ENCODE measurements at places on chromosomes 7 and 10. TPM values are rescaled to one million over a fixed set of nuclear protein-coding genes. Genes with fewer than 3 reads are reported as not detected.

KIAA1549 gene
- total RNA-seq, result 0.42 TPM

- H3K27me3 ChIP-seq, result no peaks in the 10 kb centered on the region
- no peak overlapping the region for H3K27ac ChIP-seq
- H3K4me1 ChIP-seq, result peaks cover 26% of the 10 kb centered on the region
- H3K36me3 ChIP-seq, result no peaks in the 10 kb centered on the region
- peak overlapping the region; percentile 62 for H3K4me3 ChIP-seq
Measured at GRCh38 chr7:158613481-158613880, 25.9 kb upstream of the PTPRN2 start.

DNA sequence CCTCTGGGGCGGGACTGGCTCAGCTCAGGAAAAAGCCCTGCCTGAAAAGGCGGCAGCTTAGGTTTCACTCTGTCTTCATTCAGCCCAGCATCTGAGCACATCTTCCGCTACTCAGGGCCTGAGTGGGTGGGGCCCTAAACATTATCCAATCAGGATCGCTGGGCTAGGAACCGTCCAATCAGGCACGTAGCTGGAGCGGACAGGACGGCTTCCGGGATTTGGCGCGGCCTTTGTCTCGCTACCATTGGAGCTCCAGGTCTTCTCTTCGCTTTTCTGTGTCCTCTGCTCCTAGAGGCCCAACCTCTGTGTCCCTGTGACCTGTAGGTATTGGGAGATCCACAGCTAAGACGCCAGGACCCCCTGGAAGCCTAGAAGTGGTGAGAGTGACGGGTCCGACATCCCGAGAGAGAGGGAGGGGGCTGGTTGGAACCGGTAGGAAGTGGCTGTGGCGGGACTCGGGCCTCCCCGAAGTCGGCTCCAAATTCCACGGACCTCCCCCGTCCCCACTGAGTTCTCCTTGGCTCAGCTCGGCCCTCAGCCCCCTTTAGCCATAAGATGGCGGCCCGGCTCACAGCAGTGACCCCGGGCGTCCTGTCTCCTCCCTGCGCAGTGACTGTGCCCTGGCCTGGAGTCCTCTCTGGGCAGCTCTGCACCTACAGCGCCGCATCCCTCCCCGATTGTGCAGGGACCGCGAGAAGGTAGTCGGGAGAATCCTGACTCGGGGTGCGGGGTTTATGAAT lies 99.1 kb downstream of the ZNF680 start:
- peak; percentile 20 for DNase-seq
- peak overlapping the region; percentile 76 for H3K27ac ChIP-seq
- H3K4me3 ChIP-seq, result peak overlapping the region; percentile 84
- no peaks in the 10 kb centered on the region for H3K4me1 ChIP-seq

- no peak overlapping the region for H3K27ac ChIP-seq
- no peak overlapping the region for H3K4me3 ChIP-seq
- peaks cover 3% of the 10 kb centered on the region for H3K27me3 ChIP-seq
- H3K4me1 ChIP-seq, result no peaks in the 10 kb centered on the region
- DNase-seq, result no peak
Measured at GRCh38 chr10:61356354-61356753, 96.8 kb downstream of the TMEM26 start.

DNA sequence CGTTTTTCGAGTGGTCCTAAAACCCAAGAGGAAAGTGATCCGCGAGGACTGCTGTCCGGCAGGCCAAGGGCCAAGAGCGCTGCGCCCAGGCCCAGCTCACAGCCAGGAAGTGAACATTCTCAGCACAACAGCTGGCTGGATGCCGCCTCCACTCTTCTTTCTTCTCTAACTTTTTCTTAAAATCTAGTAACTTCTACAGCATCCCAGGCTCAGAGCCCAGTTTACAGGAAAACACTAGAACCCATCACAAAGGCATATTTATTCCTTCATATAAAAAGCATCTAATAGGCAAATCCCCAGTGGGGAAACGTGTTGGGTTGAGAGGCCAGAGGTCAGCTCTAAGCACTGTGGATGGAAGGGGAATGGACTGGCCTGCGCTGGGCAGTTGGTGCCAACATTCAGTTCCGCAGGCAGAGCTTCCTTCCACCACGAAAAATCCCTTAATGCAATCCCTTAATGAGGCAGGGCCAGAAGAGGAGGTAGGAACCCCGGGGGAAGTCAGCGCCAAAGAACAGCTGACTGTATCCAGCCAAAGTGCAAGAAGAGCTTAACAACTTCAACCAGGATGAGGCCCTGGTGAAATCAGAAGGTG lies 74.8 kb downstream of the ZRANB1 start:
- no peak overlapping the region for H3K4me3 ChIP-seq
- peaks cover 13% of the 10 kb centered on the region for H3K27me3 ChIP-seq
- H3K27ac ChIP-seq, result no peak overlapping the region

GRCh38 chr7:129970816-129971215 lies 18.1 kb upstream of the UBE2H start:
- peaks cover 1% of the 10 kb centered on the region for H3K27me3 ChIP-seq
- no peak for DNase-seq
- no peak overlapping the region for H3K4me3 ChIP-seq
- H3K4me1 ChIP-seq, result no peaks in the 10 kb centered on the region
- H3K36me3 ChIP-seq, result no peaks in the 10 kb centered on the region
- H3K27ac ChIP-seq, result no peak overlapping the region

Data from activated B cell treated with CpG ODN at 0.5 μM for 24 hours (primary cell).